ENCODE measurements at places on chromosomes 3 and 15.

- H3K27ac ChIP-seq, result no peak overlapping the region
- no peaks in the 10 kb centered on the region for H3K4me1 ChIP-seq
- H3K27me3 ChIP-seq, result no peaks in the 10 kb centered on the region
- no peaks in the 10 kb centered on the region for H3K36me3 ChIP-seq
- H3K4me3 ChIP-seq, result no peak overlapping the region
- DNase-seq, result no peak
These were observed 325.5 kb downstream of the SATB1 start for GRCh38 chr3:18099611-18100010.

DNA sequence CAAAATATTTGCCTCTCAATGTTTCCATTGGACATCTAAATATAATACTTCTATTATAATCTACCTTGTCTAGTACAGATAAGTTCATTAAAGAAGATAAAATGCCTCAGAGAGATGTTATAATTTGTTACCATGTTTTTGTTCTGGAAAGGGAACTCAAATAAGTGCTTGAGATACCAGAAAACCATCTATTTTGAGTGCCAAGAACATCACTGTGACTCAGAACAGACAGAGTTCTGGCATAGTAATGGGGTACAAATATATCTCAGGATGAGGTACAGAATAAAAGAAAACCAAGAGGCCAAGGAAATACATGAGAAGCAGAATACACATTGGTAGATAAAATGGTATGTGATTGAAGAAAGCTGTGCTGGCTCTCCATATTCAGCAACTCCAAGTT lies 58.9 kb downstream of the IMPG2 start:
- H3K27me3 ChIP-seq, result no peaks in the 10 kb centered on the region
- H3K27ac ChIP-seq, result no peak overlapping the region
- DNase-seq, result no peak
- H3K36me3 ChIP-seq, result no peaks in the 10 kb centered on the region

DNA sequence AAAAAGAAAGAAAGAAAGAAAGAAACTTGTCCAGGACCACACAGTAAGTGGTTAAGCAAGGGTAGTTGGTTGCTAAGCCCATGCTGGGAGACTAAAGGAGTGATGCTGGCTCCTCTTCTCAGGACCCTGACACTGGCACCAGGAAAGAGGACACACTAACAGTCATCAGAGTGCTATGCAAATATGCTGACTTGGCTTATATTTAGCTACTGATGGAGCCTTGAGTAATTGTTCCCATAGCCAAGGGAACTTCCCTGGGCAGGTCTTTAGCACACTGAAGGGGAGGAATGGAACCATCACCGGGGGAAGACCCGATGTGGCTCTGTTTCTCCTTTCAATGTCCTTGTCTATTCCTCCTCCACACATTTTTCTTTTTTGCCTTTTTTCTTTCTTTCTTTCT lies 6.2 kb downstream of the TMEM40 start:
- no peak overlapping the region for H3K4me3 ChIP-seq
- no peaks in the 10 kb centered on the region for H3K4me1 ChIP-seq
- H3K36me3 ChIP-seq, result no peaks in the 10 kb centered on the region
- H3K27ac ChIP-seq, result no peak overlapping the region
- DNase-seq, result no peak
- no peaks in the 10 kb centered on the region for H3K27me3 ChIP-seq

DNA sequence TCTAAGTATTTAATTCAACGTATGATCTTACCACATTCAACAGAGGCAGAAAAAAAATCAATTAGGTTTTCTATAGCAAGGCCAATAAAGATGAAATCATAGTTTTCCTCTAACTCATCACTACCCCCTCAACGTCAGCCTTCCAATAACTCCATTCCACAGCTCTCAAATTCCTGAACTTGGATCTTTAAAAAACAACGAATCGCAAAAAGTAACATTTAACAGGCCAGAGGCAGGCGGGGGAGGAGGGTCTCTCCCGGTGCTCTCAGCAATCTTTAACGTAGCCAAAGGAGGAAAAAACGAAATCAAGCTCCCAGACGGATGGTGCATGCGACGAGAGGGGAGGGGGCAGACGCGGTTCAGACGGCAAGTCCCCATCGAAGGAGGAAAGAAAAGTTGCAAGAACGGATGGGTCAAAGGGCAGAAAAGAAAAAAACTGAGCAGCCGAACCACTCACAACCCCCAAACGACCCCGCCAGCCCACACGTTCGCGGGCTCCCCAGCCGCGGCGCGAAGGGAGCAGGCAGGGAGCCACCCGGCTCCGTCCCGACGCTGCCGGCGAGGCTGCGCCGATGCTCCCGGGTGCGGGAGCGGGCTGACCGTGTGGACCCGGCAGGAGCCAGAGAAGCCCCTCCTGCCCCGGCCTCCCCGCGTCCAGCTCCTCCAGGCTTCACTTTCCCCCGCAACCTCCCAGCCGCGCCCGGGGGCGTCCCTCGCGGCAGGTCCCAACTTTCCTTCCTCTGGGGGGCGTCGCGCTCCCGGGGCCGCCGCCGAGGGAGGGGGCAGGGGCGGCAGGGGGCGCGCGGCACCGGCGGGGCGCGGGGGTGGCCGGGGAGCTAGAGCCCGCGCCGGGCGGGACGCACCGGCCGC lies 703 bp downstream of the PEAK1 start:
- peak overlapping the region; percentile 98 for H3K27ac ChIP-seq
- H3K36me3 ChIP-seq, result no peaks in the 10 kb centered on the region
- H3K4me3 ChIP-seq, result peak overlapping the region; percentile 90
- no peaks in the 10 kb centered on the region for H3K27me3 ChIP-seq
- peak; percentile 58 for DNase-seq

GRCh38 chr3:36597422-36597821 lies 166.9 kb downstream of the DCLK3 start:
- no peaks in the 10 kb centered on the region for H3K36me3 ChIP-seq
- no peaks in the 10 kb centered on the region for H3K4me1 ChIP-seq
- H3K27me3 ChIP-seq, result no peaks in the 10 kb centered on the region
- H3K4me3 ChIP-seq, result no peak overlapping the region
- DNase-seq, result no peak
- H3K27ac ChIP-seq, result no peak overlapping the region

DNA sequence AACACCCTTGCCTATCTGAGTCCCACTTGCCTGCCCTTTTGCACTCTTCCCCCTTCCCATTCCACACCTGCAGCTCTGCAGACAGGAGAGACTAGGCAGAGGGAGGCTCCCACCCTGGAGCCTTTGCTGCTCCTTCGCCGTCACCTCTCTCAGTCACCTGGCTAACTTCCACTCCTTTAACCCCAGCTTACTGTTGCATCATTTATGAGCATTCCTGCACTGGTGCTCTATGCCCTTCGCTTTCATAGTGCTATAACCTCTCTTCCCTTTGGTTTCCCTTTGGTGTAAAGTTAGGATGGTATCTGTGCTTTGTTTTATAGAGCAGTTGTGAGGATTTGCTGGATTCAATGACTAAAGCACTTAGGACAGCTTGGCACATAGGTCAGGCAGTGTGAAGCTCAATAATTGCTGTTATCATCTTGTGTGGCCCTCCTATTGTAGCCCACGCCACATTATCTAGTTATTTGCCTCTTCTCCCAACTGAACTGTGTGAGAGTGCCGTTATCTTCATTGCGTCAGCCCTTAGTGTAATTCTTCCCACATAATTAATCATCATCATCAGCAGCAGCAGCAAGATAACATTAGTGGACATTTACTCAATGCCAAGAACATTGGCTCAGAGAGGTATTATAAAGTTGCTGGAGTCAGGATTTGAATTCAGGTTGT lies 253.9 kb downstream of the CACNA2D3 start:
- H3K27me3 ChIP-seq, result no peaks in the 10 kb centered on the region
- H3K27ac ChIP-seq, result no peak overlapping the region
- no peak overlapping the region for H3K4me3 ChIP-seq
- no peaks in the 10 kb centered on the region for H3K36me3 ChIP-seq

- no peak overlapping the region for H3K27ac ChIP-seq
- H3K4me3 ChIP-seq, result no peak overlapping the region
- no peaks in the 10 kb centered on the region for H3K36me3 ChIP-seq
- DNase-seq, result no peak
- no peaks in the 10 kb centered on the region for H3K4me1 ChIP-seq
- H3K27me3 ChIP-seq, result no peaks in the 10 kb centered on the region
These were observed 43.8 kb downstream of the PLCL2 start for GRCh38 chr3:16928386-16929132.

DNA sequence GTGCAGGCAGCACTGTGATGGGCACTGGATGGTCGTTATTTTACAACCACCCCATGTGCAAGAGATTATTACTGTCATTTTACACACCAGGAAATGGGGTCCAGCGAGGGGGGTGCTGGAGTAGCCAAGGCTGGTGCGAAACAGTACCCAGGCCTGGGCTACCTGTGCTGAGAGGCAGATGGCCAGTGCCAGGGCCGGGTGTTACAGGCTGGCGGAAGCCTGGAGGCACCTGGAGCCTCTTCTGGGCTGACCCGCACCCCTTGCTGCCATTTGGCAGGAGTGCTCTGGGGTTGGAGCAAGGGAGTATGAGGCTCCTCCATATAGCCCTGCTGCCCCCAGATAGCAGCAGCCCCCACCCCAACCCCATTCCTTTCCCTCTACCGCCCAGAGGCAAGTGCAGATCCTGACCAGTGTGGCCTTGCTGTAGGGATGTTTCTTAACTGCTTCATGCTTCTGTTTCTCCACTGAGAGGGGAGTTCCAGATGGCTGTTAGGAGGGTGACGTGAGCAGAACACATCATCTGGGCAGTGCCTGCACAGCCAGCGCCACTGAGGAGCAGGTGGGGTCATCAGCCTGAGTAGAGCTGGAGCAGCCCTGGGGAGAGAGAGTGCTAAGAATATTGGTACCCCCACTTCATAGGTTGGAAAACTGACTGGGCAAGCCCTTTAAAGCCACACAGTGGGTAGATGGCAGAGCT lies 15.3 kb downstream of the SNX33 start:
- H3K4me3 ChIP-seq, result no peak overlapping the region
- peak overlapping the region; percentile 48 for H3K27ac ChIP-seq
- no peaks in the 10 kb centered on the region for H3K27me3 ChIP-seq
- DNase-seq, result no peak
- no peaks in the 10 kb centered on the region for H3K4me1 ChIP-seq

- H3K27ac ChIP-seq, result no peak overlapping the region
- no peaks in the 10 kb centered on the region for H3K36me3 ChIP-seq
- H3K4me3 ChIP-seq, result no peak overlapping the region
- no peaks in the 10 kb centered on the region for H3K27me3 ChIP-seq
These were observed 59.2 kb downstream of the EXOG start for GRCh38 chr3:38555149-38555840.

- H3K4me1 ChIP-seq, result peaks cover 5% of the 10 kb centered on the region
- no peaks in the 10 kb centered on the region for H3K27me3 ChIP-seq
- H3K36me3 ChIP-seq, result peaks cover 2% of the 10 kb centered on the region
- no peak overlapping the region for H3K4me3 ChIP-seq
- peak; percentile 55 for DNase-seq
- H3K27ac ChIP-seq, result peak overlapping the region; percentile 24
These were observed 26.6 kb downstream of the GP9 start for GRCh38 chr3:129087138-129087702.

DNA sequence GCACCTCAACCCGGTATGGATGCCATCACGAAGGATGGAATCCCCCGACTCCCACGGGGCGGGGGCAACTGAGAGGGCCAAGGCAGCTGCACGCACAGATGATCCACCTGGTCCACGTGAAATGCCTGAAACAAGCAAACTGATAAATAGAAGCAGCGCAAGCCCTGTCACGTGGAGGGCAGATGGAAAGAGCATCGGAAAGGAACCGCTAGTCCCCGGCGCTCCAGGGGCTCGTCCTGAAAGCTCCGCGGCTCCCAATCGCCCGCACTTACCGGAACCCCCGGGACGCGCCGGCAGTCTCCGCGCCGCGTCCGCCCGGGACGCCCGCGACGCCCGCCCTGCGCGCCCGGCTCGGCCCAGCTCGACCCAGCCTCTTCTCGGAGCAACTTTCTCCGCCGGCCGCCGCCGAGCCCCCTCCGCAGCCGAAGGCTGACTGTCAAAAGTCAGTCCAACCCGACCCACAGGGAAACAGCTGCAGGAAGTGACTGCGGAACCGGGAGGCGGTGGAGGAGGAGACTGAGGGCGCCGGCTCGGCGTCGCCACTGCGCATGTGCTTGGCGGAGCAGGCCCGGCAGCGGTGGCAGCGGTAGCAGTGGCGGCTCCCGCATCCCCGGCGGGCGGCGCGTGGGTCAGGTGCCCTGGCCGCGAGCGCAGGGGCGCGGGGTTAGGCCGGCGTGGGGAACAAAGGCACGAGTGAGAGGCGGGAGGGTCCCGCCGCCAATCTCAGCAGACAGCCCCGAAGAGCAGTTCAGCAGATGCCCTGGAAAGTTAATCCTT lies at the start of gene ZMAT3:
ZMAT3 (minus strand) TSS at position 487 of the 777 bp plus-strand sequence. CDS start 4,057 bp downstream, outside the sequence.
- peaks cover 12% of the 10 kb centered on the region for H3K4me1 ChIP-seq
- H3K4me3 ChIP-seq, result peak within 1 kb of the TSS; percentile 97
- H3K36me3 ChIP-seq, result no peaks in the 10 kb centered on the region
- H3K27me3 ChIP-seq, result no peaks in the 10 kb centered on the region

- no peaks in the 10 kb centered on the region for H3K36me3 ChIP-seq
- no peaks in the 10 kb centered on the region for H3K27me3 ChIP-seq
- no peak overlapping the region for H3K4me3 ChIP-seq
- H3K27ac ChIP-seq, result no peak overlapping the region
These were observed 238.6 kb upstream of the CHRM5 start for GRCh38 chr15:33729653-33730052.

DNA sequence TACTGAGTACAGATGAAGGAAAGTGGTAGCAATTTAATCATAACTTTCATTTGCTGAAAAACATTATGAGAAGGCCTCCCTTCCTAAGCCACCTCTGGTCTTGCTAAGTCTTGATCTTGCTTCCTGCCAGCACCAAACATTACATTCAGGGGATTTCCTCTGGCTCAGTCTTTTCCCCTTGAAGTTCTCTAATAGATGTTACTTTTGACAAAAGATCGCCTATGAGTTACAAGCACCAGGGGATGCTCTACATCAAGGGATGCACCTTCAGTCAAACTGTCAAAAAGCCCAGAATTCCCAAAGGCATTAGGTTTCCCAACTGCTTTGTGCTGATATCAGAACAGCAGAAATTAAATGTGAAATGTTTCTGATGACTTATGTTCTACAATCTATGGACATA lies 47.3 kb downstream of the AQP9 start:
- no peaks in the 10 kb centered on the region for H3K27me3 ChIP-seq
- no peak overlapping the region for H3K4me3 ChIP-seq
- H3K27ac ChIP-seq, result no peak overlapping the region
- H3K4me1 ChIP-seq, result no peaks in the 10 kb centered on the region
- no peaks in the 10 kb centered on the region for H3K36me3 ChIP-seq

- H3K4me1 ChIP-seq, result peaks cover 4% of the 10 kb centered on the region
- H3K36me3 ChIP-seq, result no peaks in the 10 kb centered on the region
- H3K27me3 ChIP-seq, result no peaks in the 10 kb centered on the region
- no peak overlapping the region for H3K4me3 ChIP-seq
- no peak overlapping the region for H3K27ac ChIP-seq
- DNase-seq, result no peak
These were observed 38.9 kb downstream of the ANO10 start for GRCh38 chr3:43582866-43583265.

- H3K4me1 ChIP-seq, result peaks cover 3% of the 10 kb centered on the region
- H3K36me3 ChIP-seq, result no peaks in the 10 kb centered on the region
- DNase-seq, result no peak
- no peak overlapping the region for H3K4me3 ChIP-seq
- H3K27me3 ChIP-seq, result no peaks in the 10 kb centered on the region
These were observed 55.7 kb downstream of the PTPRG start for GRCh38 chr3:61617041-61617440.

- H3K27me3 ChIP-seq, result no peaks in the 10 kb centered on the region
- peaks cover 20% of the 10 kb centered on the region for H3K4me1 ChIP-seq
- H3K36me3 ChIP-seq, result no peaks in the 10 kb centered on the region
- DNase-seq, result peak; percentile 46
These were observed 401 bp downstream of the SEC11A start for GRCh38 chr15:84715441-84716035.

GRCh38 chr3:150414258-150414657 lies 6.2 kb downstream of the TSC22D2 start:
- H3K27ac ChIP-seq, result peak overlapping the region; percentile 21
- no peak overlapping the region for H3K4me3 ChIP-seq
- H3K4me1 ChIP-seq, result peaks cover 52% of the 10 kb centered on the region
- no peaks in the 10 kb centered on the region for H3K27me3 ChIP-seq

GRCh38 chr3:81744366-81744765 lies 17.1 kb downstream of the GBE1 start:
- no peaks in the 10 kb centered on the region for H3K4me1 ChIP-seq
- peak; percentile 65 for DNase-seq
- H3K4me3 ChIP-seq, result no peak overlapping the region
- no peaks in the 10 kb centered on the region for H3K36me3 ChIP-seq

Data from lung (tissue), 17 donors.